Central memory CD8-positive, alpha-beta T cell (primary cell): ENCODE measurements at places on chromosomes 16 and 17.

DNA sequence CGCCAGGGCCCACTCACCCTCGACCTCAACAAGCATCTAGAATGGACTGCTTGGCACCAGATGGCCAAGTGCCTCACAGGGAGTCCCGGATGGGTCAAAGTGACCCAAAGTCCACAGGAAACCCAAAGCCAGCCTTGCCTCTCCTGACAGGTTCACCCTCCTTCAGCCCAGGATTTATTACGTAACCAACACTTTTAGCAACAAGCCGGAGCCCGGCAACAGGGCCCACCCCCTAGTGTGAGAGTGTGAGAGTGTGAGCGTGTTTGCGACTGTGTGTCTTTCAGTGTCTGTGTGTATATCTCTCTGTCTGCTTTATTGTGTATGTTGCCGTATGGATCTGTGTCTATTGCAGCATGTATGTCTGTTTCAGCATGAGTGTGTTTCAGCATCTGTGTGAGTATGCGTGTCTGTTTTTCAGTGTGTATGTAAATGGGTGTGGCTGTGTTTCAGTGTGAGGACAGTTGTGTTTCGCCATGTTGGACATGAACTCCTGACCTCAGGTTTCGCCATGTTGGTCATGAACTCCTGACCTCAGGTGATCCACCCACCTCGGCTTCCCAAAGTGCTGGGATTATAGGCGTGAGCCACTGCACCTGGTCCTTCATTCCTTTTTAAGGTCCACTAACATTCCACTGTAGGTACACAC, 13.7 kb upstream of the PEMT start:
- DNase-seq, result no peak

DNA sequence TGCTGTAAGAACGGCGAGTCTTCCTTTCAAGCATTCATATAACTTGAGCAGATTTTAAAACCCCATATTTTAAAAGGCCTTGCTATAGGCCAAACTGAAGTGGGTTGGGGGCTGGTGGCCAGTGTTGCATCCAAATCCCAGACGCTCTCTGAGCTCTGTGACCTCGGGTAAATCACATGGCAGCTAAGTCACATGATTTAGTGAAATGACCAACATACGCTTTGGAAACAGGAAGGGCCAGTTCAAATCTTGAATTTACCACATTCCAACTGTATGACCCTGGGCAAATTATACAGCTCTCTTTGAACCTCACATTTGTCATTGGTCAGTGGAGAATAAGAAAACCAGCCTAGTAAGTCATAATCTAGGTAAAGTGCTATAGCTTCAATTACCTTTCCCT, 519.3 kb downstream of the HAPSTR1 start:
- DNase-seq, result no peak

DNA sequence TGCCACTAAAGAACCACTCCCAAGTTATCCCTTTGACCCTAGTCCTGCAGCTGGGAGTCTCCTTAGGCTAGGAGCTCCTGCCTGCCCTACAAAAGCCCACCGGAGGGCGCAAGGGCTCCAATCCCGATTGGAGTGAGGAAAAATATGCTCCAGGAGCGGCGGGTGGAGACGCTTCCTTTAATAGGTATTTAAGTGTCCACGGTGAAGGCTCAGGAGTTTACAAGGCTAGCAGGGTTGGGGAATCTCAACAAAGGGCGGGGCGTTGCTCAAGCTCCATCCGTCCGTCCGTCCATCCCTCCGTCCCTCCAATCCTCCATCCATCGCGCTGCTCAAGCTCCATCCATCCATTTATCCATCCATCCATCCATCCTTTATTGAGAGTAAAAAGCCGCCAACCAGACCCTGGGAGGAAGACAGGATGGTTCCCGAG, 556 bp upstream of the SPNS1 start:
- no peak for DNase-seq

DNA sequence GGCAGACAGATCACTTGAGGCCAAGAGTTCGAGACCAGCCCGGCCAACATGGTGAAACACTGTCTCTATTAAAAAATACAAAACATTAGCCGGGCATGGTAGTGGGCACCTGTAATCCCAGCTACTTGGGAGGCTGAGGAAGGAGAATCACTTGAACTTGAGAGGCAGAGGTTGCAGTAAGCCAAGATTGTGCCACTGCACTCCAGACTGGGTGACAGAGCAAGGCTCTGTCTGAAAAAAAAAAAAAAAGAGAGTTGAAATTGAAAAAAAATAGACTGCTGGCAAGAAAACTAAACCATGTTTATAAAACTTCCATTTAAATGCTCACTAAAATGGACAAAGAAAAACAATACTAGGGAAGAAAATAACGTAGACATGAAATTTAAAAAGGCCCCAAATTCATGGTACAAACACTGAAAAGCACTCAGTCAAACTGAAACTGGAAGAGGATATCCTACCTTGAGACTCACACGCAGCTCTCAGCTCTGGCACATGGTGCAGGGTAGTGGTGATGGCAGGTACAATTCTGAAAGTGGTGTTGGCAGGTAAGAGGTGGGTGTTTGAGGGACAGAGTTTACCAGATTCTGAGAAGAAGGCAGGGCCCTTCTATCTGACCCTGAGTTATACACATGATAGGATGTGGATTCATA, 19.3 kb downstream of the CNTROB start:
- no peak for DNase-seq

GRCh38 chr16:87652799-87653198, 50.5 kb downstream of the JPH3 start:
- DNase-seq, result no peak
